NCI-H774 (cell line): ENCODE measurements at places on chromosomes 4 and X.

- DNase-seq: no peak
Measured at GRCh38 chr4:109631532-109632108, 71.6 kb downstream of the MCUB start.

GRCh38 chr4:3856604-3857204 is 90.5 kb downstream of the ADRA2C start:
- DNase-seq: no peak

DNA sequence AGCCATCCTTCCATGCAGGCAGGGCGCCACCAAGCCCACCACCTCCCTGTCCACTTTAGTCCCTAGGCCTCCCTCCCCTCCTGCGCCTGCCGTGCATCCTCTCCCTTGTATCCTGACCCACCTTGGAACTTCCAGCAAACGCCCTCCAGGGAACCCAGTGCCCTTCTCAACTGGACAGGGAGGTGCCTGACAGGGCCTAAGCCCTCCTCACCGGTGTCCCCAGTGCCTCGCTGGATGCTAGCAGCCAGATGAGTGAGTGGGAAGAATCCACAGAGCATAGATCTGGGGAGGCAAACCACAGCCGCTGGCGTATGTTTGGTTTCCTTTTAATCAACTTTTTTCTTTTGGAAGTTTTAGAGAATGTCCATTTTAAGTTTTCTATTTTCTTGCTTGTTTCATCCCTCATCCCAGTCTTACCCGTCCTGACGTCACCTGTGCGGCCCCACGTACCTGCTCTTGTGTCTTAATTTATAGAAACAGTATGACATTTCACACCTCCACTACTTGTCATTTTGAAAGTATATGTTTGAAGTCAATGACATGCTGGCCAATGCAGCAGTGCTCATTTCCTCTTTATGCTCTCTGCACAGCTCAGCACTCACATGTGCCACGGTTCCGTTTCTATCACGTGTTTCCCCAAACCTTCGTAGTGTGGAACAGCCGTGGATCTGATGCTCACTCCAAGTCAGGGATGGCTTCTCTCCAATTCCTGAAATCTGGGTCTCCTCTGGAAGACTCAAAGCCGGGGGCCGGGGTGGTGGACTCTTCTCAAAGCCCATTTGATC is 3.4 kb upstream of the HMX1 start:
- DNase-seq: no peak

DNA sequence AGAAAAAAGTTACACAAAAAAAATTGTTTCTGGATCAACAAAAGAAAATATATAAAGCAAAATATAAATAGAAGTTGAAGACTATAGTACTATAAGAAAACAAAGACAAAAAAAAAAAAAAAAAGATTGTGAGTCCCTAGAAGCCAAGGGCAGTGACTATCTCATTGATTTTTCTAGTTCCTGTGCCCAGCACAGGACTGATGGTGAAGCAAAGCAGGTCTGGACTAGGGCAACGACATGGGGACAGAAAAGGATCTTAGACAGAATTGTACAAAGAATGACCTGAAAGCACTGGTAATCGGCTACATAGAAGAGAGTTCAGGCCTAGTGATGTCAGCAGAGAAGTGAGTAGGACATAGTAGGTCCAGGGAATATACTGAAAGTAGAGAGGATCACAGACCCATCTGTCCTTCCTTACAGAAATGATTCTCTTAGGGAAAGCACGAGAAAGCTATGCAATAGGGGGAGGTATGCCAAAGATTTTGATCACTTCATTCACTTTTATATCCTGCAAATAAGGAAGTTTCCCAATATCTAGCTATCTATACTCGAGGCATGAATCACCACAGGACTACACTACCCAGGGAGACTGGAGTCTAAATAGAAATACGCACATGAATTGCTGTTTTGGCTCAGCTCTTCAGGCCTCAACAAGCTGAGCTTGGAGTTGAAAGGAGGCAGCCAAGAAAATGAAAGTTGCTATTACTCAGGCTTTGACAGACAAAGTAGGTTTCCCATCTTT is 230.9 kb upstream of the GPC4 start:
- DNase-seq: no peak

GRCh38 chrX:56313308-56313707 is 81.2 kb downstream of the KLF8 start:
- DNase-seq: no peak

DNA sequence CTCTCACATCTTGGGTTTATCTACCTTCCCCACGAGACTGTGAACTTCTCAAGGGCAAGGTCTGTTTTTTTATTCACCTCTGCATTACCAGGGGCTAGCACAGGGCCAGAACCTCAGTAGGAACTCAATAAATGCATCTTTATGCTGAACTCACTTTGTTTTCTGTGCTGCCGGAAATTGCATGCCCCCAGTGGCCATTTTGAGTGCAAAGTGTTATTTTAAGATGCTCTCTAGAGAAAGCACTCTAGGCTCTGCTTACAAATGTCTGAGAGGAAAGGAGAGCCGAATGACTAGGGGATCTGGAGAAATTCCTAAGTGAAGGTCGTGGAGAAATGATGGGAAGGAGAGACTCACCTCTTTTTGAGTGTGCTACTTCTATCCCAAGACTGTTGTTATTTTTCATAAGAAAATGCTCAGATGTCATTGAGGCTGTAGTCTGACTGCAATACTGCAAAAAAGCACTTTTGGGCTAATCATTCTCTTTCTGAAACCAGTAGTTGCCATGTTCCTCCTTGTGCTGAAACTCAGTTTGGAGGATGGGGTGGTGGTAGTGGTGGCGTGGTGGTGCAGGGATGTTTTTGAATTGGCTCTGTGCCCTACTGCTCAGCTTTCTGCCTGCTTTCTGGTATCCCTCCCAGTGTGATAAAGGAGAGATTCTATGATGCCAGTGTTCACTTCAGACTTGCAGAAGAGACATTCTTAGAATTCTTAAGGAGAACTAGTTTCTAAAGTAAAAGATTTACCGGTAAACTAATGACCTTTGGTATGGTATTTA is 41.3 kb downstream of the DOCK11 start:
- DNase-seq: no peak

DNA sequence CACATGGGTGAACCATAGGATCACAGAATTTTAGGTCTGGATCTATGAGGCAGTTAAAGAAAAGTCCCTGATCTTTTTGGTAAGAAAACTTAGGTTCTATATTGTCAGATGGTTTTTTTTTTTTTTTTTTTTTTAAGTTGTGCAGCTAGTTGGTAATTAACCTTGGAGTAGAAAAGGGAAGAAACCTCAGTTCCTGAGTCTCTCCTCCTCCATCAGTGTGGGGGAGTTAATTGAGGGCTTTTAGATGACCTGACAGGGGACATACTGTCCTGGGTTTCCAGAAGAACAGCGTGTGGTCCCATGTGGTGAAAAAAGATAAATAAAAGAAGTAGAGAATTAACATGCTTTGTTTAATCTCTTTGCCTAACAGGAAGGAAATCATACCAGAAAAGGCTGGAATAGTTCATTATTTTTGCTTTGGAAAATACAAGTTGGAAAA is 123.7 kb downstream of the ARHGAP10 start:
- no peak for DNase-seq

DNA sequence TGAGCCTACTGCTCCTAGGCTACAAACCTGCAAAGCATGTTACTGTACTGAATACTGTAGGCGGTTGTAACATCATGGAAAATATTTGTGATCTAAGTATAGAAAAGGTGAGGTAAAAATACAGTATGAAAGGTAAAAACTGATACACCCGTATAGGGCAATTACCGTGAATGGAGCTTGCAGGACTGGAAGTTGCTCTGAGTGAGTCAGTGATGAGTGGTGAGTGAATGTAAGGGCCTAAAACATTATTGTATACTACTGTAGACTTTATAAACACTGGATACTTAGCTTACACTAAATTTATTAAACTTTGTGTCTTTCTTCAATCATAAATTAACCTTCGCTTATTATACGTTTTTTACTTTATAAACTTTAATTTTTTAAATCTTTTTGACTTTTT is 3.7 kb downstream of the KIF4A start:
- no peak for DNase-seq

GRCh38 chr4:13543032-13543838 is 1.1 kb downstream of the NKX3-2 start:
- DNase-seq: no peak

DNA sequence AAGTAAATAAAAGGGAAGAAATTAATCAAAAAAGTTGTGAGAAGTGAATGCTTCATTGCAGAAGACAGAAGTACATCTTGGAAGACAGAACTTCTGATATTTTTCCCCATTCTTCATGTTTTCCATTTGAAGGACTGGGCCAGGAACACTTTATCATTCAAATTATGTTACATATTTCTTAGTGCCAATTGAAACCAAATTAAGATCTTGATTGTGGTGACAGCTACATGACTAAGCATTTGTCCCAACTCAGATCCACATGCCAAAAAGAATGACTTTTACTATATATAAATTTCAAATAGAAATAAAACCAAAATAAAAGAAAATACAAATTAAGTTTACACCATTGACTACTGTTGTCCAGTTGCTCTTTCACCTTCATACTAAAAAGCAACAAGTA is 14.0 kb upstream of the FGF5 start:
- no peak for DNase-seq

GRCh38 chr4:1469043-1469442 is 62.8 kb upstream of the NKX1-1 start:
- DNase-seq: no peak

GRCh38 chrX:144275843-144276242 is 392.0 kb downstream of the UBE2NL start:
- DNase-seq: no peak

GRCh38 chr4:17400686-17401085 is 111.2 kb downstream of the QDPR start:
- no peak for DNase-seq

GRCh38 chr4:139852612-139853269 is 187.1 kb downstream of the MGST2 start:
- DNase-seq: no peak

- no peak for DNase-seq
Measured at GRCh38 chr4:17077105-17077504, 178.7 kb upstream of the LDB2 start.

GRCh38 chr4:48594180-48594579 is 104.1 kb downstream of the ZAR1 start:
- DNase-seq: no peak

DNA sequence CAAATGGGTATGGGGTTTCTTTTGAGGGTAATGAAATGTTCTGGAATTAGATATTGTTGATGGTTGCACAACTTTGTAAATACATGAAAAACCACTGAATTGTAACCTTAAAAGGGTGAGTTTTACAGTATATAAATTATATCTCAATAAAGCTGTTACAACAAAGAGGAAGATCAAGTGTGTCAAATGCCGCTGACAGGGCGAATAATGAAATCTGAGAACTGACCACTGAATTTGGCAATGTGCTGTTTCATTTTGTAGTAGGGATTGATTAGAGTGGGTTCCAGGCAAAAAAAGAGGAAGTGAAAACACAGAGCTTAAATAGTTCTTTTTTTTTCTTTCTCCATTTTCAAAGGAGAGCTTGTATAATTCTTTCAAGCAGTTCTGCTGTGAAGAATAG is 161.1 kb upstream of the NAP1L5 start:
- DNase-seq: no peak

- no peak for DNase-seq
Measured at GRCh38 chr4:89579771-89580170, 257.2 kb downstream of the SNCA start.

GRCh38 chrX:152901816-152902501 is 4.1 kb downstream of the ZNF185 start:
- no peak for DNase-seq

- DNase-seq: no peak
Measured at GRCh38 chrX:46953137-46953527, 40.9 kb downstream of the JADE3 start.

DNA sequence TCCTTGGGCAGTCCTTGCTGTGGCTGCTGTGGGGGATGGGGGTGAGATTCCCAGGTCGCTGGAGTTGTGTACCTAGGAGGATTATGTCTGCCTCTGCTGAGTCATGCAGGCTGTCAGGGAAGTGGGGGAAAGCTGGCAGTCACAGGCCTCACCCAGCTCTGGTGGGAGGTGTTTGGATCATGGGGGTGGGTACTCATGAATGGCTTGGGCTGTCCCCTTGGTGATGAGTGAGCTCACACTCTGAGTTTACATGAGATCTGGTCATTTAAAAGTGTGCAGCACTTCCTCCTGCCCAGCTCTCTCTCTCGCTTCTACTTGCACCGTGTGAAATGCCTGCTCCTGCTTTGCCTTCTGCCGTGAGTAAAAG is 24.6 kb upstream of the PDLIM3 start:
- no peak for DNase-seq

GRCh38 chrX:115535844-115536243 is 25.1 kb upstream of the PLS3 start:
- DNase-seq: no peak

DNA sequence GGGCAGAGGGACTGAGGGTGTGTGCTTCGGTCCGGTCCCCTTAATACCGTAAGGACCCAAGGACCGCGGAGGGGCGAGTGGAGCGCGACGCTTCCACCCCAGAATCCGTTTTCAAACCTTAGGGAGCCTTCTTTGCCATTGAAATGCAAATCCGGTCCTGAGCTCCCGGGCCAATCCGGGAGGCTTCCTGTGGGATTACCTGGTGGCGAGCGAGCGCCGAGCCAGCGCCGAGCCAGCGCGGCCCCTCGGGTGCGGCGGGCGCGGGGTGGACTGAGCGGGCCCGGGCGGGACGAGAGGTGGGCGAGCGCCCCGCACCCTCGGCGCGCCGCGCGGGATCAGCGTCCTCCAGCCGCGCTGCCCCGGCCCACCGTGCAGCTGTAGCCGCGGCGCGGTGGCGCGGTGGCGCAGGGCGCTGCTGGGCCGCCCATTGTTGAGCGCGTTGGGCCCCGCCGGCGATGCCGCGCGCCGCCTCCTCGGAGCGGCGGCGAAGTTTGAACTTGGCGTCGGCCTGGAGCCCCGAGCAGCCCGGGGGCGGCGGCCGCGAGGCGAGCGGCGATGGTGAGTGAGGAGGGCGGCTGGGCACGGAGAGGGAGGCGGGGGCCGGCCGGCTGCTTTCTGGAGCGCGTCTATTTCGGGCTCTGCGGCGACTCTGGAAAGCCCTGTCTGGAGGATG is 208.7 kb downstream of the SOWAHB start:
- DNase-seq: peak; percentile 48

- DNase-seq: no peak
Measured at GRCh38 chrX:153766871-153767673, 3.0 kb downstream of the PLXNB3 start.

DNA sequence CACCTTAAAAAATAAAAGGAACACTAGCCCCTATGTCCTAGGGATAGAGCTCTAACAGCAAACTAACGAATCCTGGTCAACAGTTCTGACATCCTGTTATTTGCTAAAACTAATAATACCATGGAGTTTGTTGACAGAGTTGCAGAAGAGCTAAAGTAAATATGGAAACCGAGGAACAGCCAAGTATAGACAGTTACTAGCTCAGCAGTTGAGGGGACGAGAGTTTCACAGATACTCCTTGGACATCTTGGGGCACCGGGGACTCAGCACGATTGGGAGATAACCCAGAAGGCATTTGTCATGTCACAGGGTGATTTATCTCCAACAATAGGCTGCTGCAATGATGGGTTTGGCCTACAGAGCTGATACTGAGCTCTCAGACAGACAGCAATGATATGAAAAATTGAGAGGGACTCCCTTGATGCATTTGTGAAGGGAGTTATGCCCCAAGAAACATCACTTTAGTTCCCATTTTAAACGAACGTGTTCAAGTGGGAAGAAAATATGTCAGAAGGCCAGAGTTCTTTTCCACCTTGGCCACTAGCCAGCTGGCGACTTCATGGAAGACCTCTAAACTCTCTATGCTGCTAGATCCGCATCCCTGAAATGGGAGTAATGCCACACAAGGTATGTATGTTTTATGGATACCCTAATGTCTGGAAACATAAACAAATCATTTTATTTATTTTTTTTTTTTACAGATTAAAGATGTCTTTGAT is 48.6 kb downstream of the TSC22D3 start:
- no peak for DNase-seq
